Inflammatory macrophage treated with lipopolysaccharide for 1 hour (primary cell): ENCODE measurements at places on chromosomes 4 and X.

DNA sequence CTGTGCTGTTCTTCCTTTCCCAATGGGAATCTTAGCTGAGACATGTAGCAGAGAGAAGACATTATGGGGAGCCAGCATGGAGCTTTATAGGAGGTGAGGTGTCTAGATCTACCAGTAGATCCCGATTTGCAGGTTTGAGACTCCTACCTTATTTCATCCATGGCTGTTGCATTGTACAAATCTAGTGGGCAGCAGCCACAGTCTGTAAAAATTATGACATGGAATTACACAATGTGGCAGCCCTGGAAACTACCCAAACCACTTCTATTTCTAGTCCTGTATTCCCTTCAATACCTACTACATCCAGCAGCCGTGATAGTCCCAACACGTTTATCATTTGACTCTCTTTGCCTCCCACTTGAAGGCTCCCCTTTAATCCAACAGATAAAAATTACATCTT is 8.1 kb downstream of the ATP7A start:
- no peak for DNase-seq

- no peak for DNase-seq
Measured at GRCh38 chr4:98528882-98529281, 129.5 kb downstream of the TSPAN5 start.

DNA sequence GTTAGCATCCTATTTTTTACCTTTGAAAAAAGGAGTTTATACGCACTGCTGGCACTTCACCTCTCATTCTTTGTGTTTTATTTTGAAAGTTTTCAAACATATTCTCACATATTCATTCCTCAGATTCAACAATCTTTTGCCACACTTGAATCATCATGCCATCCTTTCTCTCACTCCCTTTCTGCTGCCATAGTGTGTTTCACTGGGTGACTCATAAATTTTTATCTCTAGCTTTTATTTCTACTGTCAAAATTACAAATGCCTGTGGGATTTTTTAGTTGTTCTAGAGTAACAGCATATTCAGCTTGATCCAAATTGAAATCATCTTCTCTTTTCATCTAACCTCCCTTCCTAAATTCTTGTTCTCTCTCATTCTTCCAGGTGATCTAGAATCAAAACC is 28.0 kb downstream of the MFSD8 start:
- DNase-seq = no peak

- DNase-seq = no peak
Measured at GRCh38 chr4:62871078-62871477, 1538.2 kb downstream of the TECRL start.

DNA sequence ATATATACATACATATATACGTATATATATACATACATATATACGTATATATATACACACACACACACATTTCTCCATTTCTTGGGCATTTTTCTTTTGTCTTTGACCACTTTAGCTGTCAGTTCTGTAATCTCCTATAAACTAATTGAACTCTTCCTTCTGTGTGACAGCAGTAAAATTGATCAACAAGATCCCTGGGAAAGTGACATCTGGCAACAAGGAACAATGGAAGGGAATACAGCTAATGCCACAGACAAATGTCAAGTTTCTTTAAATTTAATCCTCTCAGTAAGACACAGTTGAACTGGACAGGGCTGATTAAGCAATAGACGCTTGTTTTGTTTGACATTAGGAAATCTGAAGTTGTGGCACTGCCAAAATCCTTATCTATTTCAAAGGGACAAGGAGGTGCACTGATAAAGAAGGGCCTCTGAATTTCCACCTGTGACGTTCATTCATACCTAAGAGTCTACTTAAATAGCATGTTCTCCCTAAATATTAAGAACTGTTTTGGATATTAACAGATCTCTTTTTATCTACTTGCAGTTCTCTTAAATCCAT is 126.9 kb downstream of the RNF150 start:
- no peak for DNase-seq

DNA sequence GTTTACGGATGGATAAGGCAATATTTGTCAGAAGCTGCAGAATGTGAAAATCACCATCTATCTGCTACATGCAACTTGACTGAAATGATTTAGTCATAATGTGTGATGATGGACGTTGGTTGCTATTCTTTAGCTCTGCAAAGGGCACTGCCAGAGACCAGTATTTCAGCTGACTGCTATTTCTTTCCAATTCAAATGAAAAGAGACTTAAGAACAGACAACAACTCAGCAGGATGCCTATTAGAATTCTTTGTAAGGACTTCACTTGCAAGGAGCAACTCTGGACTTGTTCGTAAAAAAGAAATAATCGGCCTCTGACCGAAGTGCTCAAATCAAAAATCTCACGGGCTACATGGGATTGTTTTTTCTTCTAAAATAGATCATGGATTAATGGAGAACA is 262.7 kb downstream of the DHX15 start:
- no peak for DNase-seq

DNA sequence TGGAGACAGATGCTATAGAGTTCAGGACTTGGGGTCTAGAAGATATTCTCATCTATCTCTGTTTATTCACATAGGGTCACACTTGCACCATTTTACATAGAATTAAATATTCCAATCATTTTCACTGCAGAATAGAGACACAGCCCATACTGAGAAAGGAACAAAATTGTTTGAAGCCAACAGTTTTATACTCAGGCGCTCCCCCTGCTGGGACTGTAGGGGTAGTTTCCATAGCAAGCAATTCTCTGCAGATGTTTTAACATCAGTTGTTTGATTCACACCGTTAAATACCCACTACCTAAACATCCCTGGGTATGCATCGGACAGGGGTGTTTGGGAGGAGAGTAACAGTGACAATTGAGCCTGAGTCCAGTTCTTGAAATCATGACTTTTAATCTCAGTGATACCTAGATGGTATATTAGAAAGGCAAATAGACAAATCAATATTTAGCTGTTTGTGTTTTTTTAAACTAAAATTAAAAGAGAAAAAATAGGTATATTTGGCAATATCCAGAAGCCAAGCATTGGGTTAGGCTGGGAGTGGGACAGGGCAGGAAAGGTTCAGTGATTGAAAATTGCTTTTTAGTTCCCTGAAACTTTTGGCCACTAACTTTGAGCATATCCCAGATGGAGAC is 33.8 kb downstream of the LONRF3 start:
- DNase-seq = peak; percentile 32

GRCh38 chrX:23494741-23495140 is 160.1 kb downstream of the PTCHD1 start:
- no peak for DNase-seq

GRCh38 chrX:53266914-53267313 is 14.5 kb downstream of the IQSEC2 start:
- no peak for DNase-seq

DNA sequence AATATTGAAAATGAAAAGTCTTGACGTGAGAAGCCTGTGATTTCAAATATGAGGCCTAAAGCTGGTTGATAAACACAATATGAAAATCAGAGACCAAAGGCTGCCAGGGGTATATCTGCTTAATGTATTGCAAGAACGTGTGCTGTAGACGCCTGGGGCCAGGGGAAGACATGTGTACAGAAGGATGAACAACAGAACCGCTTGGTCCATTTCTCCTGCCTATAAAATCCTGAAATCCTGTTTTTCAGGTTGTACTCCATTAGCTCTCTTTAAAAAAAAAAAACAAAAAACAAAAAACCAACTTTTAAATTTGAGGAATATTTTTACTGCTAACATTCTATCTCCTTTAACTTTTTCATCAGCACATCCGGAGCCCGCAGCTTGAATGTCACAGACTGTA is 109.2 kb downstream of the STOX2 start:
- no peak for DNase-seq

GRCh38 chrX:52424656-52425055 is 55.8 kb downstream of the XAGE2 start:
- no peak for DNase-seq

DNA sequence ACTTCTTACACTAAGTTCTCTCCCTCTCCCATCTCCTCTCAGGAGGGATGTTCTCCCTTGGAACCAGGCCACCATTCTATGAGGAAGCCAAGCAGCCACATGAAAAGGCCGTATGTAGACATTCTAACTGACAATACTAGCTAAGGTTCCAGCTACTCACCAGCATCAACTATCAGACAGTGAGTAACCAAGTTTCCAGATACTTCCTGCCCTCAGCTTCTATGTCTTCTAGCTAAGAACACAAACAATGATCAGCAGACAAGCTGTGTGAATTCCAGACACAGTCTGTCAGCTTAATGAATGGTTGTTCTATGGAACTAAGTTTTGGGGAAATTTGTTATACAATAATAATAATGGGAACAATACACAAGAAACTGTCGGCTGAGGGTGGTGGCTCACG is 50.8 kb downstream of the SMIM14 start:
- DNase-seq = no peak

GRCh38 chr4:130249002-130249401 is 1153.0 kb downstream of the C4orf33 start:
- DNase-seq = no peak

DNA sequence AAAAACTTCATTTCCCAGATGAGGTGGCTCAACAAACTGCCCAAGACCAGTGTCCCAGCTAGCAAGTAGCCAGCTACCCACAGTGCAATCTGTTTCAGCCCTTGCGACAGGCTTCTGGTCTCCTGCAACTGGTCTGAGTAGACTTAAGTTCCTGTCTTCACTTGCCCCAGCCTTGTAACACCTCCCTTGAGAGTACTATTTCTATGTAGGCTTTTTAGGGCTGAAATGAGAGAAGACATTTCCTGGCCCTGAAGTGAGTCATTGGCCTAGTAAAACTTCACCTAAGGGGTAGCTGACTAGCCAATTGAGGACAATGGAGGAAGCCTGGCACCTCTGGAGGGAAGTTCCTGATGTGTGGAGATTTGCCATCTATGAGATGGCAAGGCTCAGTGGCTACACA is 80.1 kb upstream of the STIM2 start:
- no peak for DNase-seq

DNA sequence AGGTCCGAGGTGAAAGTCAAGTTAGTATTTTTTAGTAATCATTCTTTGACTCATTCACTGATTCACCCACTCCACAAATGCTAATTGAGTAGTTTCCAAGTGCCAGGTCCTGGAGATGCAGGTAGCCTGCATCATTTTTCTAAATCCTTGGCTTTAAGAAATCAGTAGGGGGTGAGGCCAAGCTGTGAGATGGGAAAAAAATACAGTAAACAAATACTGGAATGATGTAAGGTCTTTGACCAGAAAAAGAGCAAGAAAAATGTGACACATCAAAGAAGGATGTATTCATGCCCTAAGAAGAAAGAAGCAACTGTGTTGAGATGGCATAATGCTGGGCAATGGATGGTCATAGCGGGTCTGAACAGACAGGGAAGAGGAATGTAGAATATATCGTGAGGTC is 1386.6 kb downstream of the PCDH7 start:
- DNase-seq = no peak

DNA sequence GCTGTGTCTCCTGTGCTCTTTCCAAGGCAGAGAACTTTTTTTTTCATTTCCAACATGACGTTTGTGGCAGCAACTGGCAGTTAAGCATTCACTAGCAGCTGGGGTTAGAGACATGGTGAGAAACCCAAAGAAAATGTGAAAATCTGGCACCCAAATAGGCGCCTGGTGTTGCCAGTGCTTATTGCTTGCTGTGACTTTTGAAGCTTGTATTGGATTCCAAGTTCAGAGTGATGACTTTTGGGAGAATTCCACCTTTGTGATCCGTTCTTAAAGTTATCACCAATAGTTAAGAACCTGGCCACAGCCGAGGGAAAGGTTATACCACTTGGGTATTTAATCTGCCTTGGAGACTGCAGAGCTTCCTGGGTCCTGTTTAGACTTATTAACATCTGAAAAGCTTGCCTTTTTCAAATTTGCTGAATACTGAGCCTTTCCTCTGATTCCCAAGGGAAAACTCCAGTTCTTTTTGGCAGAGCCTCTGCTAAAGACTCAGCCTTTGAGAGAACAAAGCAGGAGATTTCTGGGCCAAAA is 101.0 kb downstream of the OPHN1 start:
- DNase-seq = no peak

- no peak for DNase-seq
Measured at GRCh38 chr4:144655491-144655890, 9.5 kb downstream of the HHIP start.

- no peak for DNase-seq
Measured at GRCh38 chr4:94976371-94977011, 218.7 kb downstream of the BMPR1B start.

DNA sequence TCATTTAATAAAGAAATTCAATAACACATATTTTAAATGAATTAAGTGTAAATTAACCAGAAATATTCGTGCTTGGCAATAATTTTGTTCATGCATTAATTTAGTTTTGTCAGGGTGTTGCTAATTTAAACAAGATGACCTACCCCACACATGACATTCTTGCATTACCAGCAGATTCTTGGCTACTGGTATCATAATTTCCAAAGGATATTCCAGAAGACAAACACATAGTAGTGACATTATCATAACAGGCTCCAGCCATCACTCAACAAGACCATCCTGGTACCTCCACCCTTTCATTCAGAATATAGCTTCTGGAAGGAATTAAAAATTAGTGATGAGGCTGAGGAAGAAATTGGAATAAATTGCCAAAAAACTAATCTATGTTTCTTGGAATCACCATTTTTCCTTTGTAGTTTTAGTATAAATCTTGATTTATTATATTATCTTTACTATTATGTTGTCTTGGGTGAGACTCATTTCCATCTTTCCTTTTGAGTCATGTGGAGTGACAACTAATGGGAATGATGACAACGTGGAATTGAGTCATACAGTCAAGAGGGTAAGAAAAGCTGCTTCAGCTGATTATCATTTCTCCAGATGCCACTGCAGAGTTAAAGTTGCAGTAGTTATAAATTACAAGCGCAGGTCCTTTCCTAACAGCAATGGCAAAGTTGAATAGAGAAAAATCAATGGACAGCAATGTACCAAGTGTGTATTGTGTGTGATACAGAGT is 30.9 kb upstream of the HHIP start:
- no peak for DNase-seq

GRCh38 chrX:130121505-130121800 is 11.2 kb upstream of the ELF4 start:
- DNase-seq = no peak

- DNase-seq = no peak
Measured at GRCh38 chr4:144310535-144310934, 170.0 kb upstream of the GYPA start.

DNA sequence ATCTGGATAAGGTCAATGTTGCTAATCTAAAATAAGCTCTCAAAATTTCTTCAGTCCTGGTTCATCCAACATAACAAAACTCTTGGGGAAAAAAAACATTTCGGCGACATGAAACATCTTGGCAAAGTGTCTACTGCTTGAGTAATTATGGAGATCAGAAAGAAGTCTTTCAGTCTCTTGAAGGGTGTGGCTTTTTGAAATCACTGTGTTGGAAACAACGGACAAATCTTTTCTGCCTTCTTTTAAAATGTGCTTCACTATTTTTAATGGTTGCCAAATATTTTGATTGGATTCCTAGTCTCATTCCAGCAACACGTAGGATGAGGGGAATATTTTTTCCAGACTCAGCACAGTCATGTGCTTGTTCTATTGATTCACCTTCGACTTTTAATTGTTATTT is 138.6 kb downstream of the KLHL8 start:
- DNase-seq = no peak

- DNase-seq = no peak
Measured at GRCh38 chr4:112885897-112886296, 163.6 kb upstream of the ANK2 start.

- no peak for DNase-seq
Measured at GRCh38 chr4:2338754-2339457, 77.0 kb upstream of the MXD4 start.
